Right atrium auricular region (tissue), 2 donors: ENCODE measurements at places on chromosomes 2 and 18. TPM values are rescaled to one million over a fixed set of nuclear protein-coding genes. Genes with fewer than 3 reads are reported as not detected.

DNA sequence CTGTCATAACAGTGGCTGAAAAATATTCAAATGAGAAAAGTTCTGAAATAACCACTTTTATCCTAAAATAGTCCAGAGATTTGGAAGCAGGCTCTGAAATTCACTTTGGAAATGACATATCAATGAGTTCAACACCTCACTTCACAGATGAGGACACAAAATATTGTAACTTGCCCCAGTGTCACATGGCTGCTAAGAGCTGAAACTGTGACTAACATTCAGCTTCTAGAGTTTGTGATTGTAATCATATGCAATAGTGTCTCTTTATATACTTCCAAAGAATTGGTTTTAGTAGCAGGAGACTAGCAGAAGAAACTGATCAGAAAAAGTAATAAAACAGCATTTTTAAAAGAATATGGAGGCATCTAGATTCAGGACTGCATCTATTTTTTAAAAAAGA, 52.1 kb downstream of the SFT2D3 start:
- DNase-seq = no peak

CXXC1 gene
- 38.3 TPM for total RNA-seq

GRCh38 chr2:220046507-220046906, 419.1 kb downstream of the SLC4A3 start:
- DNase-seq = no peak

GRCh38 chr2:224109751-224110150, 70.7 kb upstream of the SERPINE2 start:
- DNase-seq = no peak

SAG gene
- not detected for total RNA-seq

GRCh38 chr2:7997279-7997678, 684.6 kb upstream of the ID2 start:
- no peak for DNase-seq

DNA sequence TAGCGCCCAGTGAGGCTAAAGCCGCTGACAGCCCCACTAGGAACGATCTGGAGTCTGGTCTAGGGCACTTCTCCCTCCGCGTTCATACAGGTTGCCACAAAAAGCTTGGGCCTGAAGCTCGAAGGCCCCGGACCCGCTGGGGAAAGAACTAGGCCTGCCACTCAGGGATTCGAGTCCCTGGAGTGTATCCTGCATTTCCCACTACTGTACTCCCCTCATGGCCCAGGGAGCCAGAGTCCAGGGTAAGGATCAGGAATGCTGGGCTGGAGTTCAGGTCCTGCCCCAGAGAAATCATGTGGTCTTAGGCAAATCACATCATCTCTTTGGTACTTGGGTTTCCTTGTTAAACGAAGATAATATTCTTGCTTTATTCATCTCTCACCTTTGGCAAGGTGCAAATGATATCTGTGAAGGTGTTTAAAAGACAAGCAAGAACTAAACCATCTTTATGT, 1.4 kb upstream of the ZFP36L2 start:
- DNase-seq = no peak
